KG1 (cell line): ENCODE measurements at places on chromosomes 1 and 21.

GRCh38 chr1:97588772-97589171 is 332.1 kb downstream of the DPYD start:
- no peak for DNase-seq

DNA sequence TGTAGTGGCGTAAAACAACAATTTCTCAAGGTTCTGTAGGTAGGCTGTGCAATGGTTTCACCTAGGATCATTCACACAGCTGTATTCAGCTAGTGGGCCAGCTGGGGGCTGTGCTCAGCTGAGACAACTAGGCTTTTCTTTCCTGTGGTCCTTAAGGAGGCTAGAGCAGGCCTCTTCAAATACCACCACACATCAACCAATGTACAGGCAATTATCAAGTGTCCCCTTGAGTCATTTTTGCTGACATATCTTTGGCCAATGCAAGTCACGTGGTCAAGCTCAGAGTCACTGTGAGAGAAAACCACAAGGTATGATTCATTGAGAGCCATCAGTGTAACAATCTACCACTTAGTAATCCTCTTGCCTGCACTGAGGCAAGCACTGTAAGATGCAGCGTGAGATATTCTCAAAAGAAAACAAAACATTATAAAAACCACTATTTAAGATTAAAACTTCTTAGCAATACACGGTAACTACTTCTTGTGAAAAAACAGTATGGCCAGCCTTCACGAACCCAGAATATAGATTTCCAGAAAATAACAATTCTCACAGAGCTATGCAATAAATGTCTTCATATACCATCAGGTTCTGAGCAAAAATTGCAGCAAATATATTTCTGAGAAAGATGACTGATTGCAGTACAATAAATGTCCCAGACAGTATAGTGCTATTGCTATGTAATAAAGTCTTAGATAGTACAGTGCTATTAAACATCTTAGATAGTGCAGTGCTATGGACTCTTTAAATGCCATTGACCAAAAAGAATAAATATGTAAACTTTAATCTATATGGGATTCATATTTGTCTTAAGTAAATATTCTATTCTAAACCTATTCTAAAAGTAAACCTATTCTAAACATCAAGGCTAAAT is 55.3 kb downstream of the NME7 start:
- peak; percentile 54 for DNase-seq

- no peak for DNase-seq
These were observed 21.4 kb downstream of the RPS6KA1 start for GRCh38 chr1:26550946-26551345.

DNA sequence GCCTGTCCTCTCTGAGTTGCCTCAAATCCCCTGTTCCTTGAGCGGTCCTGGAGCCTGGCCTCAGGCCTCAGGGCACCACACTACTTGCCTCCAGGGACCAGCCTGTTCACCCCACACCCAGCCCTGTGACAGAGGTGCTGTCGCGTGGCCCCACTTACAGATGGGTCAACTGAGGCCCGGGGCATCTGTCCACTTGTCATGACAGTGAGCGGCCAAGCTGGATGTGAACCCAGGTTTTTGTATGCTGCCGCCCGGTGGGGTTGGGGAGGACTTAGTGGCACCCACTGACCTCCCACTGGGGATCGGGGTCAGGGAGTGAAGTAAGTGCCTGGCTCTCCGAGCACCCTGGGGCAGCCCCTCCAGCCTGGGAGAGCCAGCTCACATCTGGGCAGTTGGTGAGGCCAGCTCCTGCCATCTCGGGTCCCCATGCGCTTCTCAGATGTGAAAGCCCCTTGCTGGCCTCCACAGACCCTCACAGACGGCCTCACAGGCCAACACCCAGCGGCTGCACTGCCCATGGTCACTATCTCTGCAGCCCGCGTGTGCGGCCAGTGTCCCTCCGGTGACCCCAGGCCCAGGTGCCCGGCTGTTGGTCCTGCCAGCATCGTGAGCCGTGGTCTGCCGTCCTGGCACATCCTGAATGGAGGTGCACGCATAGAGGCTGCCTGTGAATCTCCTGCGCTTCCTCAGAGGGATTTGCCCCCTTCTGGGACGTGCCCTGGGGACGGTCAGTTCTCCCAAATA is 9.3 kb upstream of the FAAP20 start:
- no peak for DNase-seq

DNA sequence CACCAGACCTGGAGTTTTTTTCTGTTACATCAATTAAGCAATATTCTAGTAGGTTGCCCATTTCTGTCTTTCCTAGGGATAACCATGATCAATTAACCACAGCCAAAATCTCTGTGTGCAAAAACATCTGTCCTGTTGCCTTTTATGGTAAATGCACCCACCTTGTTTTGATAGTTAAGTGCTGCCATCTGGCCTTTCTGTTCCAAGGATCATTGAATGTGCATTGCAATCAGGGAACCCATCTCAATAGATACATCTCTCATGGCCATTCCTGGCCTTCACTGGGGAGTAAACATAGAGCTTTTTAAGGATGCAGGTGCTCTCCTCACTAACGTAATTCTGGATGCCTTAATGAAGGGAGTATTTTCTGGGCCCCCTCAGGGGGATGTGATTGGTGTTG is 111.8 kb upstream of the KIAA1614 start:
- no peak for DNase-seq

DNA sequence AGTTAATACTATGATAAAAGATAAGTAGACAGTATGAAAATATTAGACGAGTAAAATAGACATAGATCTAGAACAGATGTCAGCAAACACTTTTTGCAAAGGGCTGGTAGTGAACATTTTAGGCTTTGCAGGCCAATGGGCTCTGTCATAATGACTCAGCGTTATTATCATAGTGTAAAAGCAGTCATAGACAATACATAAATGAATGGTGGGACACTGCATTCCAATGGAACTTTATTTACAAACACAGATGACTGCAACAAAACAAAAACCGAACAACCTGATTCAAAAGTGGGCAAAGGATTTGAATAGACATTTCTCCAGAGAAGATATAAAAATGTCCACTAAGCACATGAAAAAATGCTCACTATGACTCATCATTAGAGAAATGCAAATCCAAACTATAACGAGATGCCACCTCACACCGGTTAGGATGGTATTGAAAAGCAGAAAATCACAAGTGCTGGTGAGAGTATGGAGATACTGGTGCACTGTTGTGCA is 7.3 kb downstream of the GSTM5 start:
- DNase-seq = no peak
